Activated CD4-positive, alpha-beta T cell treated with anti-CD3 and anti-CD28 coated beads for 4 hours (primary cell): ENCODE measurements at places on chromosomes 2 and 18.

- DNase-seq, result no peak
These were observed 26.5 kb upstream of the C2orf74 start for GRCh38 chr2:61135510-61135909.

DNA sequence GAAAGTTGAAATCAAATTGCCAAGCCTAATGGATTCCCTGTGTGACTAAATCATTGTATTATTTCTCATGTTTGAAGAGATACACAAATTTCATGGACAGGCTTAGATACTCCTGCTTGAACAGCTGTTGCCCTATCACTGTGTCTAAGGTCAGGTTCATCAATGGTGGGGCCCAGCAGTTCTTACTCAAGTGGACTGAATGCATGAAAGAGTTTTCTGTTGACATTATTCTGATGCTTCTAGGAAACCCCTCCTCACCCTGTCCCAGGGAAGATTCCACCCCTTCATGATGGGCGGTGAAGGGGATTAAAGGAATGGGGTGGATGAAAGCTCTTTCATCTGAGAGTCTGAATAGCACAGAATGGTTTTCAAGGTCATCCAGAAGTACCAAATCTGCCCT, 148.8 kb downstream of the INO80D start:
- no peak for DNase-seq

- DNase-seq, result no peak
These were observed 677 bp downstream of the GAD1 start for GRCh38 chr2:170817093-170818035.

DNA sequence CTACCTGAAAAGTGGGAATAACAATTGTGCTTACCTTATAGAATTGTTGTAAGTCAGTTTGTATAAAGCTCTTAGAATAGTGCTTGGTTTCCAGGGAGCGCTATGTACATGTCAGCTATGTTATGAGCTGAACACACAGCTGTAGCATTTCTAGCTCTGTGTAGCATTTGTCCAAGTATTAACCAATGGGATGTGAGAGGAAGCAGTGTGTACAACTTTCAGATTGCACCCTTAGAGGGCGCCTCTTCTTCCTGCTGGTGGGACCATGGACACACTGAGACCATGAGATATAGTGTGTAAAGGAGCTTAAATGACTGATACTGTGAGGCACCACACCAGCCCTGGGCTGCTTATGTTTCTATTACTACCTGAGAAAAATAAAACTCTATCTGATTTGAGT, 380.2 kb downstream of the LNPK start:
- no peak for DNase-seq

DNA sequence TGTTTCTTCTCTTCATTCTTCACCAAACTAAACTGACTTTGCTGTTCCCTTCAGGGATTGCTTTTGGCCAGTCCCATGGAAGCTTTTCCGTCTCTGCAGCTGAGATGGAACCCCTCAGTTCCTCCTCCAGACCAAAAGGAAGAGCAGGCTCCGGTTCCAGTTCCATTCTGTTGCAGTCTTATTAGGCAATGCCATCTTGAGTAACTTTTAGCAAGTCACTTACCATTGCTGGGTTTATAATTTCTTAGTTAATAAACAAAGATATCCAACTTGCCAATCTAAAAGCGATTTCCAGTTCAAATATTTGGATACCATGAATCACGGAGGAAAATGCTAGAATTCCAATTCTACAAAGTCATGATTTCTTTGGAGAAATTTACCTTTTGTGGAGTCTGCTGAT, 214.3 kb upstream of the LYPD1 start:
- no peak for DNase-seq

DNA sequence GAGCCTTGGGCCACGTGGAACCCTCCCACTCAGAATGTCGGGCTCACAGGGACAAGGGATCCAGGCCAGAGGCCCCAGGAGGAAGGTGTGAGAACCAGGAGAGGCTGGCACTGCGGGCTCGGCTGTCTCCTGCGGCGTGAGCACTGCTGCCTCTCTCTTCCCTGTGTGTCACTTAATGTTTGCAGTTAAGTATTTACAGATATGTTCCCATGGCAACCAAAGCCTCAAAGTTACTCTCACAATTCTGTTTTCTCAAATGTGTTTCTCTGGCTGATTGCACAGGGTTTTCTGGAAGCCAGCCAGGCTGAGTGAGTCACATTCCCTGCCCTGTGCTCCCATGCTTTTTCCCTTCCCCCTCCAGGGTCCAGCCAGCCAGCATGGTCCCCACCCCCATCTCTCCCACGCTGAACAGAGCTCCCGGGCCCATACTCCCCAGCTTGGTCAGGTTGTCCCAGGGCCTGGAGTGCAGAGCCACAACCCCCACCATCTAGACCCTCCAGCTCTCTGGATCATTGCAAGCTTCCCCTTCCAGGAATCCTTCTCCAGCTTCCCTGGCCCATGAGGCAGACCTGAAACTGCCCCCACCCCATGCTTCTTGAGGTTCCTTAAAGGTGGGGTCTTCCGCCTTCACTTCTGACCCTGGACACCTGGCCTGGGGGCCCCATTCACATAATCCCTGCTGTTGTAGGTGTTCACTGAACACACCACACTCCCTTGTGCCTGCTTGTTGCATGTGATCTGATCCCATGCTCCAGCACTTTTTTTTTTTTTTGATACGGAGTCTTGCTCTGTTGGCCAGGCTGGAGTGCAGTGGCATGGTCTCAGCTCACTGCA, 265.9 kb downstream of the CELF4 start:
- DNase-seq, result no peak

DNA sequence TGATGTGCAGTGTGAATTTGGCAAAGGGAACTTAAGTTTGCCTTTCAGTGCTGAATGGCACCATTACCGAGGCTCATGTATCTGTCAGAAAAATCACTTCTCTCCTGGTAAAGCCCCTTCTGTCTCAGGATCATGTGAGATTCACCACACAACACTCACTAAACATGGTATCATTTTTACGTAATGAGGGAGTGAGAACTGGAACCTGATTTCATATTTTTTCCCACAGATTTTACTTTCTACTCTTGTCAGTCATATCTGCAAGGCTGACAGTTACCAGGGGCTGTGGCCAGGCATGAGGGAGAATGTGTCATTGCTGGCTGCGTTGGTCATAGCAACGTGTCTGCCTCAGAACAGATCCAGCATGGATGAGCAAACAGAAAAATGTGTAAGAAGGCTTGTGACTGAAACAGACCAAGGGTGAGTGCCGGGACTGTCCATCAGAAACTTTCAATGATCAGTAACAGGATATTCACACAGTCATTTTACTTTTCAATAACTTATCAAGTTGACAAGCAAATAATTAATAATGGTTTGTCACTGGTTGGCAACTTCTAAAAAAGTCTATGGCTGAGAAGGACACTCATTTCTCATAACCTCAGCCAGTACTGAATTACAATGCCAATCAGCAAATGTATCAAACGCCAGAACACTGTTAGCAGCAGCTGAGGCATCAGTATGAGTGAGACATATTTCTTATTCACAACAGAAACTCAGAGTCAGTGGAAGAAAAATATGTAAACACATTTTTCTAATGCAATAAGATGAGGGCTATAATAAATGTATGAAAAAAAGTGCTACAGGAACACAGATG, 100.5 kb downstream of the CDC42EP3 start:
- no peak for DNase-seq

- DNase-seq, result no peak
These were observed 22.0 kb downstream of the MYL12B start for GRCh38 chr18:3283908-3284307.

DNA sequence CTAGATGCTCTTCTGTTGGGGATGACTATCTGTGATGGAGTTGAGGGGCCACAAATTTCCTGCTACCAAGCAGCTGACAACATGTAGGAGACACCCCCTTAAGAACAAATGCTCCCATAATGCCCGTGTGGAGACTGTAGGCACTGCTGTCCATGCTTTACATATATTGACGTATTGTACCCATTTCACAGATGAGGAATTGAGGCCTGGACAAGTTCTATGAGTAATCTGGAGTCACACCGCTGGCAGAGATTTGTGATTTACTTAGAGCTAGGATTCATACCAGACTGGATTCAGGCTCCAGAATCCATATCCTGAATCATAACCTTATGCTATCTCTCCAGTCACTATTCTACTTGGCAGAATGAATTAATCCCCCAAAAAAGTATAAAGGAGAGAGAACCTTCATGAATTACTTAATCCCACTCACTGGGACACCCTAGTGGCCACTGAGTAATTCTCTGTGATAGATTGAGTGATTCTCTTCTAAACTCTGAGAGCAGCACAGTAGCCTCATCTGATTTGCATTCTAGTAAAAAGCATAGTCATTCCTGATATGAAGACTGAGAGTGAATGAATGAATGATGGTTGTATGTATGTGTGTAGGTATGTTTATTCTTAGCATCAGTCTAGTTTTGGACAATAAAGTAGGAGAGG, 460.7 kb upstream of the MEIS1 start:
- DNase-seq, result no peak

DNA sequence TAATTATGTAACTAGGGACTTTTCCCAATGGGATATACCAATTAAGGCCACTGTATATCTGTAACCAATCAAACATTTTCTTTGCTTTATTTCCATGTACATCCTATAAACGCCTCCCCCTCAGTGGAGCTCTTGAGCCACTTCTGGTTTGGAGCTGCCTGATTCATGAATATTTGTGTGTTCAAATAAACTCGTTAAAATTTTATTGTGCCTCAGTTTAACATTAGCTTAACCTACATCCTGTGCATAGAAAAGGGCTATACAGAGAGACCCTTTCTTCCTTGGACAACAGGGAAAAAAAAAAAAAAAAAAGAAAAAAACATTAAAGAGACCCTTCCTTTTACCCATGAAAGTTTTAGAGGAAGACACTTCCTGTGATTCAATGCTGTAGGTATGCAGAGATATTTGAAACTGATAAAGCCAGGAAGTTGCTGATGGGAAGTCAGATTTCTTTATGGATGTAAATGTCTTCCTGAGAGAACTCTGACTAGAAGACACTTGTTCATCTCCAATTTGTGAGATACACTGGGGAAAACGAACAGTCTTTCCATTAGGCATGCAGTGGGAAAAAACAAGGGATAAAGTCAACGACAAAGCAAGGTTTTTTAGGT, 614.6 kb upstream of the SOX11 start:
- DNase-seq, result no peak

DNA sequence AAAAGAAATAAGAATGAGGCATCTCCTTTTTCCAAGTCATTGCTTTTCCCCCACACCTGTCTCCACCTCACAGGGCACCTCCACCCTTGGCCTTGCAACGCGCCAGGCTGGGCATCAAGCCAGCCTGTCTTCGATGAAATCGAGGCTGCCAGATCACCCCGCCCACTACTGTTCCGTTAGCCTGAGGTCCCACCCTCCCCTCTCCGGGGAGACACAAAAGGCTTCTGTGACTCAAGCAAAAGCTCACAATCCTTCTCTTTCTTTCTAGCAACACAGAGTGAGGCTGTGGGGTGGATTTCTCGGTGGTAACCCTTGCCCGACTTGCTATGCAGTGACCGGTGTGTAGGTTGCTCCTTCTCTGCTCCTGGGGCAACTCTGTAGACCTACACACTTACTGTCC, 9.9 kb downstream of the TNP1 start:
- peak; percentile 6 for DNase-seq
